ENCODE measurements at places on chromosomes 1 and 21.

DNA sequence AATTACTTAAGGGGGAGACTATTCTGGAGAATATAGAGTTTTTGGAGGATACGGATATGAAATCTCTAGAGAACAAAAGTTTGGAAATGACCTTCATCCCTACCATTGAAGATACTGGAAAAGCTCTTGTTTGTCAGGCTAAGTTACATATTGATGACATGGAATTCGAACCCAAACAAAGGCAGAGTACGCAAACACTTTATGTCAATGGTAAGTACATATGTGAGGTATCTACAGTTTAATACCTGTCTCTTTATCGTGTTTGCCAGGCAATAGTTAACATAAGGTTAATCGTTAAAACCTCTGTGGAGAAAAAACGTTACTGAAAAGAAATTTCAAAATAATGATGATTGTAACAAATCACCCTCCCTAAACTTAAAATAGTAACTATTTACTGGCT lies 11.8 kb downstream of the VCAM1 start:
- no peak for DNase-seq

DNA sequence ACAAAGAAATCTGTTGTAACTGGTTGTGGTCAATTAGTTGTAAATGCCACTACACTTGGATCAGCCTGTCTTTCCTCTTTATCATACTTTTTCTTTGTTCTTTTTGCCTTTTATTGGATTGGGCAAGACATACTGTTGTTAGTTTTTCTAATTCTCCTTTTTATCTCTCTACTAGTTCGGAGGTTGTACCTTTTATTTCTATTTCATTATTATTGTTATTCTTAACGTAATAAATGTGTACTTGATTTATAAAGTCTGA lies 59.2 kb downstream of the IVNS1ABP start:
- DNase-seq, result no peak

- DNase-seq, result no peak
Observed at GRCh38 chr21:45164124-45164511, 89.7 kb downstream of the ADARB1 start.

DNA sequence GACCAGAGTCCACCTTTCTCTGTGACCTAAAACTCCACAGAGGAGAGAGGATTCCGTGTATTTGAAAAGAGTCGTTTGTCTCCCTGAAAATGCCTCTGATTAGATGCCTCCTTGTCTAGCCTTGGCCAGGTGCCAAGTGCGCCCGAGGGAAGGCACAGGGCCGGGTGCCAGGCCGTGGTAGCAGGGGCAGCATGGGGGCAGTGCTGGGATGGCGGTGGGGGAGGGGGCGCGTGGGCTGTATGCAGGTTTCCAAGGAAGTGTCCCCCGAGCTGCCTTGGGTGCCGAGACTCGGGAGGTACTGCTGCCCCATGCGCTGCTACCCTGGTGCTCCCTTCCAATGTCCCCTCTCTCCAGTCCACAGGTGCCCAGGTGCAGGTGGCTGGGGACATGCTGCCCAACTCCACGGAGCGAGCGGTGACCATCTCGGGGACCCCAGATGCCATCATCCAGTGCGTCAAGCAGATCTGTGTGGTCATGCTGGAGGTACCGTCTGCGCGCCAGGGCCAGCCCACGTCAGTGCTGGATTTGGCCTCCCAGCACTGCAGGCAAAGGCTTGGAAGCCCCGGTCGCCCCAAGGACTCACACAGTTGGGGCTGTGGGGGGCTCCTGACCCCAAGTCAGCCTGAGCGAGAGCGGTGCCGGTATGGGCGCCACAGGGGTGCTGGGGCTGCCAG lies 70.9 kb upstream of the COL6A1 start:
- DNase-seq, result no peak

- no peak for DNase-seq
Observed at GRCh38 chr1:23118407-23118806, 50.2 kb downstream of the LUZP1 start.

DNA sequence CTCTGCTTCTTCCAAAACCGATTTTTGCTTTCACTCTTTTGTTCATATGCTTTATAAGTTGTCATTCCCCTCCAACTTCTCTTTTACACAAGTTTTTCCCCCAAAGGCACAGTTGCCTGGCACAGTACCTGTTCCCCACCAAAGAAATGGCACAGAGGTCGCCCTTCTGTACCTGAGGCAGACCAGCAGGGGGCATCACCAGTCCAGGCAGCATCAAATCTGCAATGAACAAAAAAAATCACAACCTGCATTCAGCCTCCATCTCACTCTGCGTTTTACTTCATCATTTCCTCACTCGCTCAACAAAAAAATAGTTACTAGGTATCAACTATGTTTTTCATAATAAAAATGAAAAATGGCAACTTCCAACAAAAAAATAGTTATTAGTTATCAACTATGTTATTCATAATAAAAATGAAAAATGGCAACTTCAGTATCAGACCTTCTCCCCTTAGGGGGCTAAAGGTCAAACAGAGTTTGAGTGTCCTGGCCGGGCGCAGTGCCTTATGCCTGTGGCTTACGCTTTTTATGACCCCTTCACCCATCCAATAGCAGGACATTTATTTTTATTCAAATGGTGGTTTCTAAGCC lies 4.1 kb downstream of the EIF2D start:
- DNase-seq, result peak; percentile 61
